ENCODE measurements at places on chromosomes 16 and 17.

GRCh38 chr16:886084-886543 is 84.7 kb downstream of the LMF1 start:
- DNase-seq, result no peak

GRCh38 chr17:71900621-71901229 is 220.1 kb upstream of the SOX9 start:
- DNase-seq, result peak; percentile 32

GRCh38 chr17:7308625-7309433 is 1.4 kb downstream of the EIF5A start:
- DNase-seq, result peak; percentile 88

DNA sequence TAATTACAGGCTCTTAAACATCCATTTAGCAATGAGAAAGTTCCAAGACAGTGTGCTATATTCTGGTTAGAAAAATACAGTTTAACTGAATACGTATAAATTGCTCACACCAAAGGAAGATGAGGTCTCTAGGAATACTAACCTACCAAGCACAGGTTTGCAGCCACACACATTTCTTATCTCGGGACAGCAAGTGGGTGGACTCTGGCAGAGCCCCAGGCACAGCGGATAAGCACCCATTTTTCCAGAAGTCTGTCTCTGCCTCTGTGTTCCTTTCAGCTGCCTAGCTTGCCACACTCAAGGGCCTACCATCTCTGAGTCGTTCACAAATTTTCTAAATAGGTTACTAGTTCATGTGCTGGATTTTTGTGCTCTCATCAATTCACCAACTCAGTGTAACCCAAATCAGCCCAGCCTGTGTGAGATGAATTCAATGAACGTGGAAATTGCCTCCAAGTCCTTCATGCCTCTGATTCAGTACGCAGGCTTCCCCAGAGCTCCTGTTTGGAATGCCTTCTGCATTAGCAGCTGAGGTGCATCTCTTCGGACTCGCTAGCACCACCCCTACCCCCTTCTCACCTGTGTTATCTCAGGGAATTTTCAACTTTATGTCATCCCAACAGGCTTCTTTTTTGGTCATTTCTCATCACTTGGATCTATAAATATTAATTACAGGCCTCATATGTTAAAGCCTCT is 581.0 kb upstream of the CDH11 start:
- no peak for DNase-seq
